ENCODE measurements at places on chromosomes 1 and 21.

DNA sequence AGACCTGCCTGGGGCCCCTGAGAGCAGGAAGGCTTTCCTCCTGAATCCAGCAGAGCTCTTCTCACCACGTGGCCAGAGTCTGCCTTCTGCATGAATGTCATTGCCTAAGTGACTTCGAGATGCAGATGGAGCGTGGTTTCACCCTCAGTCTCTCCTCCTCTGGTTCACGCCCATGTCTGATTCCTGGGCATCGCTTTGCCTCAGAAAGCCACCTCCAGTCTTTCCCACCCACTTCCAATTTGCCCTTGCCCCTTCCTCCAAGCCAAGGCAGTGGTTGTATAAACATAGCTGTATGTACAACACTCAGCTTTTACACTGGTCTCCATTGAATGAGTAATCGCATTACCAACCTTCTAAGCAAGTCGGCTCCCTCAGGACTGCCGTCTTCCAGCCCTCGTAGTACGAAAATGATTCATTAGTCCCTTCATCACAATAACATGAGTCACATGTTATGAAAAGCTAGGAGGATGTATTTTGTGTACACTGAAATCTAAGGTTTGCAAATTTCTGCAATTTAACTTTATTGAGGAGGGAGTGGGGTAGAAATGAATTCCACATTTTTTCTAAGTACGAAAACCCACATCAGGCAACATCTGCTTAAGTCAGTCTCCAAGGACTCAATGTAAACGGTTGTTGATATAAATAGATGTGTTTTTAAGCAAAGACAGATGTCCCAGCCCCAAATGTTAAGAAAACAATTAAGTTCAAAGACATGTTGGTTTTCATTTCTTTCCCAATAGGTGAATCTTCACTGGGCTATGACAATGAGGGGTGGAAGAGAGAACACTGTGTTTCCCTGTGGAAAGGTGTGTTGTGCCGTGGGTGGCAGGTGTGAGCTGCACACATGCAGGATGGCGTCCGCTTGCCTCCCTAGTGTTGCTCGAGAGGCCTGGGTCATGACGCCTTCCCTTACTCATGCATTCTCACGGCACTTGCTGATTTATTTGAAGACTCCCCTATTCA, 32.3 kb upstream of the ETS2 start:
- no peak for DNase-seq

- no peak for DNase-seq
Observed at GRCh38 chr1:171792656-171793369, 11.4 kb downstream of the METTL13 start.

GRCh38 chr1:67793562-67793961, 39.7 kb downstream of the GNG12 start:
- no peak for DNase-seq

- DNase-seq: no peak
Observed at GRCh38 chr1:193321242-193321840, 134.9 kb upstream of the B3GALT2 start.

- DNase-seq: no peak
Observed at GRCh38 chr21:41280115-41280919, 36.3 kb upstream of the FAM3B start.

- DNase-seq: no peak
Observed at GRCh38 chr1:19274636-19275035, 13.9 kb downstream of the AKR7A3 start.

- no peak for DNase-seq
Observed at GRCh38 chr1:158028969-158029368, 35.5 kb downstream of the KIRREL1 start.

DNA sequence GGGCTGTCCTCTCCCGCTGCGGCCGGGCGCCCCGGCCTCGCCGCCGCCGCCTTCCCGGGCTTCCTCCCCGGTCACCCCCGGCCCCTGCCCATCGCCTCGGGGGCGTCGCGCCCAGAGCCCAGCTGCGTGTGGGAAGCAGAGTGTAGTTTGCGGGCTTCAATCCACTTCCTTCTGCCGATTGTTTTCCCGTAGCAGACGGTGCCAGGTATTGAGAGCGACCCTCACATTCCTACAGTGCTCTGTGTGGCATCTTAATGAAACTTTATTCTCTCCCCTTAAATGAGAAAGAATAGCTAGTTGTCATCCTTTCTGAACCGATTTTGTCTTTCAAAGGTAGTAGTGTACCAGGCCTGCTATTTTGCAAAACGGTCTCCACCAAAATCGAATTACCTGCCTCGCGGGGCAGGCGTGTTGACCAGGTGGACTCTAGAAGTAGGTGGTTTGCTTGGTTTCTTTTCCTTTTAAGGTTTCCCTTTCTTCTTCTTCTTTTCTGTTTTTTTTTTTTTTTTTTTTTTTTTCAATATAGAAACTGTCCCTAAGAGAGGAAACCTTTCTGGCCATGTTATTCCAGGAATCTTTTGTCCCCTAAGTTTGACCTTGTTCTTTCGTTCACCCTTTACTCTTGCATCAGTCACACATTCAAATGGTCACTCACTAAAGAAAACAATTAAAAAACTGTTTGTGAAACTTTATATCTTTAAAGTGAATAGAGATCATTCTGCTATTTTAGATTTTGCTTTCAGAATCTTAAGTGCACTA, 881 bp downstream of the USP25 start:
- no peak for DNase-seq

DNA sequence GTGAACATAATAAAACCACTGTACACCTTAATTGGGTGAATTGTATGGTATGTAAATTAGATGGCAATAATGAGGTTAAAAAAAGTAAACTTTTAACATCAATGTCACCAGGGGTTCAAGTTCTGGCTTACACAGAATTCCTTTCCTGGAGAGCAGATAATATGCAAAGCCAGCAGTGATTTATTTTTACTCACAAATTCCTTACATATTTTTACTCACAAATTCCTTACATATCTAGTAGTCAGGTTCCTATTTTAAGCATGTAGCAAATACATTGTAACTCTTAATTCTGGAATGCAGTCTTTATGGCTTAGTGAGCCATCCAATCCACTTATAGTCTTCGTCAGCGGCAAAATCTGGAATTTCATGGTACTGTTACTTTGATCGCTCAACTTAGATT, 1.3 kb upstream of the UBE4B start:
- DNase-seq: no peak

DNA sequence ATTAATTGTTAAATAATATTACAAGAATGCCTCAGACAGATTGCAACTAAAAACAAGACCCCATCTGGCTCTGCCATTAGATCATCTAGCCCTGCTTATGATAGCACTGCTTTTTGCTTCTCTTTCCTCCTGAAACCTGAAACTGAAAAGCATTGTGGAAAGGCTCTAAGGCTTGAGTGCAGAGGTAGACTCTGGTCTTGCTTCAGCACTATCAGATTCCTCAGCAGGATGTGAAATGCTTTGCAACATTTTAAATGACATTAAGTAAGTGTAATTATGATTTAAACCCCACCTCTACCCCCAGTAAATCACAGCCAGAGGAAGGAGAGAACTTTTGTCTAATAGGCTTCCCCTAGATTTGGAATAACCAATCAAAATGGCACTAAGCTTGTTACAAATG, 32.9 kb downstream of the PHC2 start:
- no peak for DNase-seq

- no peak for DNase-seq
Observed at GRCh38 chr1:210022044-210022443, 84.0 kb downstream of the SYT14 start.

DNA sequence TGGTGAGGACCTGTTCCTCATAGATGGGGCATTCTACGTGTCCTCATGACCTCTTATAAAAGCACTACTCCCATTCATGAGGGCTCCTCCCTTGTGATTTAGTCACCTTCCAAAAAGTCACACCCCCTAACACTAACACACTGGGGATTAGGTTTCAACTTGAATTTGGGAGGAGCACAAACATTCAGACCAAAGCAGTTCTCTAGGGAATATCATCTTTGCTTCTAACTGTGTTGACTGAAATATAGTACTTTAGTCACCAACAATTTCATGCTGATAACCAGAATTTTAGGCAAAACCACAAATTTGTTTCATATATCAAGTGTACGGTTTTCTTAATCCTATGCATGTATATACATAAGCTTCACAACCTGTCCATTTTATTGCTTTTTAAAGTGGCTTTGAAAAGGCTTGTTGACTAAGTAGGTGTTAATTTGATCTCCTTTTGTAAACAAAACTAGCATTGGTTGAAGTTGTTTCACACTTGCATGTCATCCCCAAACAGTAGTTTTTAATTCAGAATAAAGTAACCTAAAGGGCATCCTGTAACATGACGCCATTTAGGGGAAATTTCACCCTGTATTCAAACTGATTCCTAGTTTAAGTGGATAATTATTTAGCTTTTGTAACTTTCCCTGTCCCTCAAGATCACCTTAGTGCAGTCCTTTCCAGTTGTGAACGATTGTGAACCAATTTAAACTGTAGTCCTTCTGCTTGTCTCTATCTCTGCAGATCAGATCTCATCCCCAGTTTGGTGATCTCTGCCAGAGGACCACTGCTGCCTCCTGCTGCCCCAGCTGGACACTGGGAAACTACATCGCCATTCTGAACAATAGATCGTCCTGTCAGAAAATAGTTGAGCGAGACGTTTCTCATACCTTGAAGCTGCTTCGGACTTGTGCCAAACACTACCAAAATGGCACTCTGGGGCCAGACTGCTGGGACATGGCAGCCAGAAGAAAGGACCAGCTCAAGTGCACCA, 141.1 kb downstream of the TLR5 start:
- DNase-seq: no peak

DNA sequence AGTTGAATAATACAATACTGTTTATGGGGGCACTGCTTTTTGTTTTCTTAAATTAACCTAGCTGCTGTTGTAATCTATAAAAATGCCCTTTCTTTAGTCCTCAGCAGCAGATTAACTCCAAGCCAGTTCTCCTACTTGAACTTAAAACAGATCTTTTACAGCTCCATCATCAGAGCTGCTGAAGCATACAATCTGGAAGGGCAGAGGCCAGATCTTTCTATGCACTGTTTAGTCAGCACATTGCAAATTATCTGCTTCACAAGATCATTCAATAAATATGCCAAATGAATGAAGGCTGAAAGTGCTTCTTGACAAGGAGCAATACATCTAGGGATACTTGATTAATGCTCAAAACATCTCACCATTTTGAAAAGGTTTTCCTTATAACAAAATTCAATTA, 115.8 kb downstream of the PLPPR5 start:
- no peak for DNase-seq

DNA sequence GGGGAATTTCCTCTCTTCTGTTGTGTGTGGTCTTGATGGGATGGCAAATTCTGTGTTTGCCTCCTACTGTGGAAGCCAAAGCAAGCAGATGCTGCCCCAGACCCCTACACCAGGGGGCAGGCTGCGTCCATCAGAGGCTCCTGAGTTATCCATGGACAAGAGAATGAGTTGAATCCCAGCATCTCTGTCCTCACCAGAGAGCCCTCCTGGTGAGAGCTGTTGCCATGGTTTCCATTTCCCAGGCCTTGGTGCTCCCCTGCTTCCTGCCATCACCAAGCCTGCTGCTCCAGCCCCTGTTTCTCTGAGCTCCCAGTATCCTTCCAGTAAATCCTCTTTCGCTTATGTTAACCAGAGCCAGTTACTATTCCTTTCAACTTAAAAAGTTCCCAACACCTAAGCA, 20.4 kb upstream of the GNG12 start:
- no peak for DNase-seq

GRCh38 chr1:236819856-236820255, 24.8 kb downstream of the MTR start:
- DNase-seq: no peak

- DNase-seq: no peak
Observed at GRCh38 chr1:25469177-25469576, 38.5 kb downstream of the MACO1 start.

- no peak for DNase-seq
Observed at GRCh38 chr1:24822887-24823286, 77.6 kb downstream of the CLIC4 start.

DNA sequence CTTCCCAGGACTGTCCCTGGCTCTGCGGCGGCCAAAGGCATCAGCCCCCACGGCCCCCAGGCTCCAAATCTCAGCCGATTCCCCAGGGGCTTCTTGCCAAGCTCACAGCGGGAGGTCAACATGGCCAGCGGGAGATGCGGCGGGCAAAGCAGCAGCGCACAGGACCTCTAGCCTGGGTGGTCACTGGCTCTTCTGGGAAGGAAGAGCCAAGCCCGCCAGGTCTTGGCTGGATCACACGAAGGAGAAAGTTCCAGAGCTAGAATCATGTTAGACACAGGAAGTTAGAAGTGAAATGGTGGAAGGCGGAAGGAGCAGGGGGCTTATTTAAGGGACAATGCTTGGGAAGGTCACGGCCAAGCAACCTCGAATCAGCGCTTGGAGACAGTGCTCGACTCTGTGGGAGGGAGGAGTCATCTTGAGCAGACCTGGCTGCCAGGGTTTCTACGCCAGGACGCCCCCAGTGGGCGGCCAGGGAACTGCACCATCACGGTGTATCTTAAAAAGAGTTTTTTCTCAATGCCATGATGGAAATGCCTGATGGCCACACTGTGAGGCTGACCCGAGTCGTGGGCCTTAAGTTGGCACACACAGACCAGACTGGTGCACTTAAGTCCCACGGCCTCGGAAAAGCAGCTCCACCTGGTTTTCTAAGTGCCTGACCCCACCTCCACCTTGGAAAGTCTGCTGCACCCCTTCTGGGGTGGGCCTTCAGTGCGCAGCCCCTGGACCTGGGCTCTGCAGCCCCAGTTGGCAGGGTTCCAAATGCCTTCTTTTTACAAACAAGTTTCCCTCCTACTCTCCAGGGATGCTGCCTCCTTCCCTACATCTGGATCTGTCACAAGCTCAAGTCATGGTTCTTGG, 29.3 kb downstream of the SLC66A1 start:
- peak; percentile 27 for DNase-seq

DNA sequence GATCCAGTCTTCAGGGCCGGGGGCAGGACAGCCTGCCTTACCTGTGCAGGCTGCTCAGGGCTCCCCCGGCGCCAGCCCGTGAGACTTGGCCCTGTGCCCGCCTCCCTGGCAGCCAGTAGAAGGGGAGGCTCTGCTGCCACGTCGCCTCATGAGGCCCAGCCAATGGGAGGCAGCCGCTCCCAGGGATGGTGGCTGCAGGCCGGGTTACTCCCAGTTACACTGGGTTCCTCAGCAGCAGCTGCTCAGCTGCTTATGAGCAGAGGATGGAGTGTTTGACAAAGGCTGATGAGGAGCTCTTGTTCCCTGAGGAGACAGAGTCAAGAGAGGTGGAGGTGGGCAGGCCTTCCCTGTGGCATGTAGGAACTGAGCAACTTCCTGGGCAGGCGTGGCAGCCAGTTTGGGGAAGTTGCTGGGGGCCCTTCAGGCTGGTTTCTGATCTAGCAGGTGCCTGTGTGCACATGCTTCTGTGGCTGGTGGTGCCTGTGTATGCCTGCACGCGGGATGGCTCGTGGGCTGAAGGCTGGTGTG, 5.5 kb downstream of the MFSD2A start:
- DNase-seq: no peak

DNA sequence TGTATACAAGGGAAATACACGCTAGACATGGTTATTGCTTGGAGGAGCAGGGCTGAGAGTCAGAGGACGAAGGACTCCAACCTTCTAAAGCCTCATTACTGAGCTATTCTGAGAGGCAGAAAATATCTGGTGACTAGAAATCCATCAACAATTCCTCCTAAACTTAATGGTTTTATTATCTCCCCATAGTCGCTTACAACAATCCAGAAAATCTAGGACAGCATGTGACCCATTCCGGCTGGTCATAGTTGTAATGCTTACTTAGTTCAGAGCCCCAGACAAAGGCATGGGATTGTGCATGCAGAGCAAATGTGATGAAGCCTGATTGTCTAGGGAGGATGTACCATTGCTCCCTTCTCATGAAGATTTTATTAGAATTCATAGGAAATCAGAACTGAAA, 114.5 kb upstream of the PLXNA2 start:
- DNase-seq: no peak

- DNase-seq: no peak
Observed at GRCh38 chr1:242886137-242886536, 361.6 kb upstream of the PLD5 start.
